ENCODE measurements at places on chromosomes 12 and 14. TPM values are rescaled to one million over a fixed set of nuclear protein-coding genes. Genes with fewer than 3 reads are reported as not detected.

Gene SUOX
- polyA plus RNA-seq = 33.0 TPM

Gene KRT3
- not detected for polyA plus RNA-seq

Gene AICDA
- not detected for polyA plus RNA-seq

Gene GPR65
- 0.72 TPM for polyA plus RNA-seq

Gene DAO
- polyA plus RNA-seq = 51.4 TPM

Gene PLEKHD1
- 0.06 TPM for polyA plus RNA-seq

Gene LRP1-AS
- polyA plus RNA-seq = not detected

Gene PRH2
- 0.40 TPM for polyA plus RNA-seq

Gene ATF1
- 7.0 TPM for polyA plus RNA-seq

Gene FOXN4
- not detected for polyA plus RNA-seq

Gene C12orf50
- not detected for polyA plus RNA-seq

Gene TRIP11
- polyA plus RNA-seq = 4.3 TPM

Gene SLCO1B1
- 118 TPM for polyA plus RNA-seq

Gene VRTN
- polyA plus RNA-seq = not detected

Gene PPP4R4
- polyA plus RNA-seq = 2.4 TPM

Gene SCFD1
- polyA plus RNA-seq = 24.6 TPM

Gene GPR137C
- polyA plus RNA-seq = 0.42 TPM

Gene BMP4
- polyA plus RNA-seq = 2.0 TPM

Gene TAS2R19
- polyA plus RNA-seq = not detected

Gene PROX2
- polyA plus RNA-seq = 0.06 TPM

Measured in liver (tissue), 10 donors.